ENCODE measurements at places on chromosomes 1 and 21.

- DNase-seq = no peak
Observed at GRCh38 chr1:205041998-205042910, 758 bp upstream of the CNTN2 start.

DNA sequence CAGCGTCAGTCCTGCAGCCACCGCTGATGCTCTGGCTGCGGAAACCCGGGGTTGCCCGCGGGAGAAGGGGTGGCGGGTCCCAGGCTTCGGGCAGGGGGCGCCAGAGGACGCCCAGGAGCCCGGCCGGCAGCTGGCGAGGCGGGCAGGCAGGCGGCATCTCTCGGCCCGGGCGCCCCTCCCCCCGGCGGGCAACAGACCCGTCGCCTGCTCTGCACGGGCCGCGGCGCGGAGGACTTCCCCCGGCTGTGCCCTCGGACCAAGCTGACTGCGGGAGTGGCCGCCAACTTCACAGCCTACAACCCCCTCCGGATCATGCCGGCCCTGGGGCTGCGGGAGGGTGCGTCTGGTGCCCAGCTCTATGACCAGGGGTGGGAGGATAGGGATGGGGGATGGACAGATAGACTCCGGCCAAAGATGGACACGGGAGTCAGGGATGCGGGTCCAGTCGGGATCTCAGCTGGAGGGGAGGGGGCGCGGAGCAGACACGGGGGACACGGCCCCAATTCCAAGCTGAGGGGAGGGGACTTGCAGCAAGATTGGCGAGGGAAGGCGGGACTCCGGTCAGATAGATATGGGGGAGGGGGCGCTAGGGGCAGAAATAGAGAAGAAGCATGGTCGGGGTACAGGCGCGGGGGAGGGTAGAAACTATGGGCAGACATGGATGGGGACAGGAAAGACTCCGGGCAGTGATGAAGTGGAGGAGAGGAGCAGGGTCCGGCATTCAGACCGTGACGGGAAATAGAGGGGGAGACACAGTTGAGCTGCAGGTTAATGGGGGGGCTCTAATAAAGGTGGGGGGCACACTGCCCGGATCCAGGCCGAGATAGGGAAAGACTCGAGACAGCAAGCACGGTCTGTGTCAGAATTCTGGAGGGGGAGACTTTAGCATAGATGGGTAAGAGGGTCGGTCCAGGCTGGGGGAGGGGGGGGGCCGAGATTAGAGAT lies 1.1 kb downstream of the ADGRB2 start:
- no peak for DNase-seq

DNA sequence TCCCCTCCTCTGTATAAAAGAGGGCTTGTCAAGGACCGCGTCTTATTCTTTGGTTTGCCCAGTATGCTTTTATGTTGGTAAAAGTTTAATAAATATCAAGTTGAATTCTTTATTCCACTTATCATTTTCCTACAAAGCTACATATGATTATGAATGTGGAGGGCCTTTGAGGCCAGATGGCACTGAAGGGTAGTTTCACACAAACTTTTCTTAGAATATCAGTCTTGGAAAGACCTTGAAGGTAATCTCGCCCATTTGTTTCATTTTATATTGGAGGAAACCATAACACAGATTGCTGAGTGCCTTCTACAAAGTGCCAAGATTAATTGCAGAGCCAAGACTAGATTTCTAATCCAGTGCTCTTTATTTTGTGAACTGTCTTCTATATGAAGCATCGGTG lies 5.8 kb upstream of the FUBP1 start:
- no peak for DNase-seq

- DNase-seq = no peak
Observed at GRCh38 chr1:48069662-48070395, 72.6 kb upstream of the TRABD2B start.
